Activated T-helper 1 cell treated with anti-CD3 and anti-CD28 coated beads, Interleukin-2, amount 50 U/mL, for 16 hours (primary cell): ENCODE measurements at places on chromosomes 2 and 18.

DNA sequence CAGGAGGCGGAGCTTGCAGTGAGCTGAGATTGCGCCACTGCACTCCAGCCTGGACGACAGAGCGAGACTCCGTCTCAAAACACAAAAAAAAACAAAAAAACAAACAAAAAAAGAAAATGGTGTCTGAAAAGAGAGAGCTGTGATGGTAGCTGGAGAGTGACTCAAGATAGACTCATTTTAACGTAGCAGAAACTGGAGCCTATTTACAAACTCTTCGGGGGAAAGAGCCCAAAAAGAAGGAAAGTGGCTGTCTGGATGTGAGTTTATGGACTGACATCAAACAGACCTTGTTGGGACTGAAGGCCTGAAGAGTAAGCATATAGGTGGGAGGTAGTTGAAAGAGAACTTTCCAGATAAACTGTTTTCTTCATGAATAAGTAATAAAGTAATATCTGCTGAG is 51.8 kb downstream of the LIMS1 start:
- DNase-seq, result no peak

- no peak for DNase-seq
These were observed 166.1 kb upstream of the ZNF521 start for GRCh38 chr18:25517881-25518715.

- no peak for DNase-seq
These were observed 12.8 kb upstream of the MATN3 start for GRCh38 chr2:20025065-20025786.

DNA sequence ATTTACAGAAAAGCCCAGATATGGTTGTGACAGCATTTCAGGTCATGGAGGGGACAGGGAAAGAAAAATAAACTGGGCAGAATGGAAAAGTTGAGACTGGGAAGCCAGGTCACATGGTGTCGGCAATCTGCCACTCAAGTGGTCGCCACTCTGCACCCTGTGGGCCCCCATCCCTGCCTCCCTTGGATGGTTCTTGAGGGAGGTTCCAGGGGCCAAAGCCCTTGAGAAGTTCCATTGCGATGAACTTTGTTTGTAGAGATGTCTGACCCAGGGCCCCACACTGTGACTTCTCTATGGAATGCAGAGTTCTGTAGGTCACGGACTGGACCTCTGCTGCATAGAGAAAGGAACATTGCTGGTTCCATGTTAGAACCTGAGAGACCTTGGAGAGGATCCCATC is 105.7 kb upstream of the SLC14A2 start:
- DNase-seq, result no peak

GRCh38 chr2:11811036-11811654 is 64.7 kb downstream of the LPIN1 start:
- no peak for DNase-seq

GRCh38 chr2:85588236-85588635 is 4.0 kb downstream of the VAMP5 start:
- DNase-seq, result no peak

DNA sequence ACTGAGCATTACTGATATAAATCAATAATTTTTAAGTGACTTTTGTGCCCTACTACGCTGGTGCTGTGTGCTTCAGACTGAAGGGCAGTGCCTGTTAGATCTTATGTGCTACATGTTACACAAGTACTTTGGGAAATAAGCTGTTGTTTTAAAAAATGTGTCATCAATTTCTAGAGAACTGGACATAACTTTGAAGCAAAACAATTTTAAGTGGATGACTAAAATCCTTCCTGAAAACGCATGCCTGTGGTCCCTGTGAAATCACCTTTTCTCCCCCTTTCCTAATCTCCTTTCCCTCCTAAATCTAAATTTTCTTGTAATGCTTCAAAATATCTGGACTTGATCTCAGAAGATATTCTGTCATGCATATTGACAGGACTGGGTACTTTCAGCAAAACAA is 7.1 kb upstream of the IL1RL1 start:
- DNase-seq, result no peak

DNA sequence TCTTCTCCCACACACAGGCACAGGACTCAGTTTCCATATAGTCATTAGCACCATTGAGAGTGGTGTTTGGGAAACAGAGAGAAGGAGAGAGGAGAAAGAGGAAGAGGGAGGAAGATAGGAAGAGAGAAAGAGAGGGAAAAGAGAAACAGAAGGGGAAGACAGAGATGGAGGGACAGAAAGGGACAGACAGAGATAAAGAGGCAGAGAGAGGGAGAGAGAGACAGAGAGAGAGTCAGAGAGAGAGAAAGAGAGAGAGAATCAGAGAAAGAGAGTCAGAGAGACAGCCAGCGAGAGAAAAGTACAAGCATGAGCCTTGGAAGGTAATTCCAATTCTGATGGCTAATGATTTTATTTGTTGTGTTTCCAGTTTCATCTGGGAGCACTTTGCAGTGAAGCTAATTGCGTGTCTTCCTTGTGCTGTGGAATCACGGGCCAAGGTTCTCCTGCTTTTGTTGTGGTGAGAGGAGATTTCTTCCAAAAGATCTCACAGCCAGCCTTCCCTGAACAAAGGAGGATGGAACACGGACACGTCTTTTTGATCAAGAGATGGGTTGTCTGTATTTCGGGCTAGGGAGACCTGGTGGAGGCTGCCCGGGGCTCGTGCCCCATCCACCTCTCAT is 153.6 kb upstream of the TWIST2 start:
- DNase-seq, result no peak

DNA sequence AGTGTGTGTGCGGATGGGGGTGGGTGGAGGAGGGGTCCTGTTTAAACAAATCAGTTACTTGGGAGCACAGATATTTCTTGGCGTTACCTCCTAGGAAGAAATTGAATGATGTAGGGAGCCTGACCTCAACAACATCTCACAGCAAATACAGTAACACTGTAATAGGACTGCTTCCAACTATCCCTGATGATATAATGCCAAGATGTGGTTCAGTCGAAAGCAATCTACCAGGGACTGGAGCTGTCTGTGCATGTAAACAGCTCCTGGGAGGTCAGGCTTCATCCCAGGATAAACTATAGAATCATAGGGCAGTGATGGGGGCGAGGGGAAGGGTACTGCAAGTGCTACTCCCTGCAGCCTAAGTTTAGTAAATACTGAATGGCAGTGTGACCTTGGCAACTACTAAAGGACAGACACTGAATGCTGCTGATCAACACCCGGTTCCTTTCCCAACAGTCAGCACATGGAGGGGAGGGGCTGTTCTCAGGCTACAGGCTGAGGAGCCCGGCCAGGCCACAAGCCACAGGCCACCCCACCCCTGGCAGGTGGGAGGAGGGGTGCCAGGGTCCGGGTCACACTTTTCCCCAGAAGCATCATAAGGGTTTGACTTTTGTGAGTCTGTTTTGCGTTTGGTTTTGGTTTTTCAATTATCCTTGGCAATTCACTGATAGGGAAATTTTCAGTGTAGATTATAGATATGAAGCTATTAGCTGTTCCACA is 85.3 kb upstream of the ZNF397 start:
- DNase-seq, result no peak
